ENCODE measurements at places on chromosomes 4 and X. TPM values are rescaled to one million over a fixed set of nuclear protein-coding genes. Genes with fewer than 3 reads are reported as not detected.

The SLC26A1 gene
- total RNA-seq: 0.72 TPM

DNA sequence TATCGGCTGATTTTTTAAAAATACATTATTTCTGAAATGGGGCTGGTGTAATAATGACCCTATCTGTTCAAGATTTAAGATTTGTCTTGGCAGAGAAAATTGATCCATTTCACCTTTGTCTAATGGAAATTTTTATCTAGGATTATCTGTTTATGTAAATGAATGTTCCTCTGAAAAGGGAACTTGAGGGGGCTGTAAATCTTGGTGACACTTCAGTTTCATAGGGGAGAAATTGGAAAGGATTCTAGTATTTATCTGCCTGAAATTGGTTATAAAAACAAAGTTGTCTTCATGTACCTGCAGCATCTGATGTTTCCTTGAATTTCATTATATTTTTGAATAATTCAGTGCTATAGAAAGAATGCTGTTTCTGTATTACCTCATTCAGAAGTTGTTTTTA is 48.4 kb upstream of the PAQR3 start:
- no peak for DNase-seq

- DNase-seq: no peak
Observed at GRCh38 chr4:88910101-88910500, 146.9 kb downstream of the FAM13A start.

- DNase-seq: no peak
Observed at GRCh38 chrX:38651625-38652601, 90.6 kb downstream of the TSPAN7 start.

- DNase-seq: no peak
Observed at GRCh38 chr4:169933531-169933930, 92.7 kb downstream of the MFAP3L start.

All from chondrocyte (in vitro differentiated cells).